ENCODE measurements at places on chromosomes 11 and 22.

- DNase-seq: no peak
These were observed 1.4 kb upstream of the MS4A1 start for GRCh38 chr11:60454212-60454611.

GRCh38 chr22:47020166-47020565 lies 257.7 kb downstream of the TBC1D22A start:
- peak; percentile 57 for DNase-seq

DNA sequence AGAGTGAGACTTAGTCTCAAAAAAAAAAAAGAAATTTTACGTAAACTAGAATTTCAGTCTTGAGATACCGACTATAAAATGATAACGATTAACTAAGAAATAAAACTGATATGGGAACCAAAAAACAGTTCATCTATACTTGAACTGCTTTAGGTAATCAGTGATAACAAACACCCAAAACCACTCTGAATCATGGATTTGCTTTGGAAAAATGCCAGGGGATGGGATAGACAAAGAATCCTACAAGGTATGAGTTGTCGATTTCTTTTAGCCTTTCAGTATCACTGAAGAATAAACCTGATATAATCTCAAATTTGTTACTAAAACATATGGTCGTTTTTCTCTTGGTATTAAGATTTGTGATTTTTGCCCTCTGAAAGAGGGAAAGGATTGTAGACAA lies 13.7 kb downstream of the CSTF3 start:
- DNase-seq: peak; percentile 22

GRCh38 chr11:2940147-2940920 lies 11.1 kb upstream of the PHLDA2 start:
- no peak for DNase-seq

DNA sequence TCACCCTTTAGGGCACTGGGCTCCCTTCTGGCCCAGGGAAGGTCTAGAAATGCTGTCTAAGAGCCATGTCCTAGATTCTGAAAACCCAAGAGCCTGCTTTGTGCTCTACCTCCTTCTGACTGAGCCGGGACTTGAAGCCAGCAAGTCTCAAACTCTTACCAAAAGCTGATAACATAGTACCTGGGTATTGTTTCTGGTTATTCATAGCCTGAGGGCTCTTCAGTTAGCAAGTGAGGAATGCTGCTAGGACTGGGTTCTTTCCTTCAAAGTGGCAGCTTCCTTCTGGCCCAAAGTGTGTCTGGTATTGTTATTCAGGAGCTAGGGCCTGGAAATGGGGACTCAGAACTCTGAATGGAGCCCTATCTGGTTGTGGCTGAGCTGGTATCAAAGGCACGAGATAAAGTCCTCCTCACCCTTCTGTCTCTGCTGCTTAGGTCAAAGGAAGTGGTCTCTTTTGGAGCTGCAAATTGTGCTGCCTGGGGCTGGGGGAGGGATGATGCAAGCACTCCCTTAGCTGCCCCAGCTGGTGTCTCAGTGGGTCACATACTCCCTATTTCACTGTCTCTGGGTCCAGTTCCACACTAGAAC lies 696.0 kb upstream of the CCDC179 start:
- DNase-seq: no peak

GRCh38 chr22:37529652-37530345 lies 10.6 kb upstream of the CARD10 start:
- DNase-seq: no peak

- peak; percentile 27 for DNase-seq
These were observed 125.1 kb downstream of the BCR start for GRCh38 chr22:23305321-23305910.

GRCh38 chr11:66852466-66853241 lies 4.2 kb upstream of the LRFN4 start:
- no peak for DNase-seq

DNA sequence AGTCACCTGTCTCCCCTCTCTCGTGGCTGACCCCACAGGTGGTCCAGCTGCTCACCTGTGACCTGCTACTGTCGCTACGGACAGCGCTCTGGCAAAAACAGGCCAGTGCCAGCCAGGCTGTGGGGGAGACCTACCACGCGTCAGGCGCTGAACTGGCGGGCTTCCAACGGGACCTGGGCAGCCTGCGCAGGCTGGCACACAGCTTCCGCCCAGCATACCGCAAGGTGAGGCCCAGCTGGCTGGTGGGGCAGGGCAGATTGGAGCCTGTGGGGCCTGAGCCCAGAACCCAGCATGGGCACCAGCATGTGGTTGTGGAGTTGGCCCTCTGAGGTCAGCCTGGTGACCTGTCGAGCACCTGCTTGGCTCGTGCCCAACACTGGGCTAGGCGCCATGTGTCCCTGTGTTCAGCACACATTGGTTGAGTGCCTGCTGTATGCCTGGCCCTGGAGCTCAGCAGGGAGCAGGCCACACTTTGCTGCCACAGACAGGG lies 11.9 kb downstream of the SHISA8 start:
- DNase-seq: no peak

DNA sequence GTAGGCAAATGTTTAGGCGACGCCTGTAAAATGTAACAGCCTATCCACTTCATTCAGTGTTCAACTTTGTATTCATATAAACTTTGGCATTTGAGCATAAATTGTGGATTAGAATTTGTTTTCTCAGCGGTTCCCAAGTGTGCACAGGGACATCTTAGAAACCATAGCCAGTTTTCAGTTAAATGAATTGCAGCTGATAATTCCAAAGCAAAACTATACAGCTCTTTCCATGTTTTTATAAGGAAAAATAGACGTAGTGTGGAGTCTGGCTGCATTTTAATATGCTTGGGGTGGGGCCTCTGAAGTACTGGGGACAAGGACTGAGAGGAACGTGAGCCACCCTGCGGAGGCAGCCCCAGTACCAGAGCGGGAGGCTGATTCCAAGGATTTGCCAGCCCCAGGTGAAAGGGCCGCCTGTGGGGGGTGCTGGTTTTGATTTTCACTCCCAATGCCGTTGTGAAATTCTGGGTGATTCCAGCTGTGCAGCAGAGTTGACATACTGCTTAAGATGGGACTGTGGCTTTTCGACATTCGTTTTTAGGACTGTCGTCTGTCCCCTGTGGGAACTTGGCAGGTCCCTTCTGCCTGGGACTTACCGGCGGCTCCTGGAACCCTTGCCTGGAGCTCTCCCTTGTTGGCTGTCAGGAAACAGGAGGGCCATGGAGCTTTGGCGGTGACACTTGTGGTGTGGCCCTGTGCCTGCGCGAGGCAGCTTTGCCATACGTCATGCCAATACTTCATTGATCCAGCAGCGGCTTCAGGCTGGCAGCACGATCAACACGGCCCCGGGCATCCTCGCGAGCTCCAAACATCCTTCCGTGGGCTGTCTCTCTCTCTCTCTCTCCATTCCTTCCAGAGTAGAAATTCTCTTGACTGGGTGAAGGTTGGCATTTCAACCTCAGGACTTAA lies 370.9 kb downstream of the TBC1D22A start:
- DNase-seq: no peak

DNA sequence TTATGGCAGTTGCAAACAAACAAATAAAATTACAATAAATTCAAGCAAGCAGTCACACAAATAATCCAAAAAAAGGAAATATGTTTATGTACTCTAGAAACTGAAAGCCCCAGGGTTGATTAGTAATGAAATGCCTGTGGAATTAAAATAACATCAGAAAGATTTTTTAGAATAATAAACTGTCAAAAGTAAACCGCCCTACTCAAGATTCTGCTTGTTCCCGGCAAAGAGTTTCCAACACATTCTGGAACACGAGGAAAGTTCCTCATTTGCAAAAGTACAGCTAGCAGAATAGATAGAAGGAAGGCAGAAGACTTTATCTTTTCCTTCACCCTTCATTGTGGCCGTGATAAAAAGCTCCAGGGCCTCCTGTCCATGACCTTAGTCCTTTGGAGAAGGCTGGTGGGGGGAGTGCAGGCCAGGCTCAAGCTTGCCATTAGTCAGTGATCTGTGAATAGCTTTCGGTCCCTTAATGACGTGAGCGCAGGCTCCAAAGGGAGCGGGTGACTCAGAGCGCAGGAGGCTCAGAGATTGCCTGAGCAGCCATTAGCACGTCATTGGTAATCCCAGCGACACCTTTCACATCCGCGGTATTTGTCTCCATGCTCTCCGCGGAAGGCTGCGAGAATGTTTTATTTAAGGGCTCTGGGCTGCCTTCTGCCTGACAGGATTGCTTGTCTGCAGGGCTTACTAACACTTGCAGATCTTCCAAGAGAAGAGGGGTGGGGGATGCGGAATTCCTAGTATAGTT lies 458.3 kb downstream of the METTL15 start:
- DNase-seq: peak; percentile 94

- no peak for DNase-seq
These were observed 440.4 kb downstream of the INSC start for GRCh38 chr11:15555161-15555560.

- DNase-seq: peak; percentile 37
These were observed 67.1 kb upstream of the WNT7B start for GRCh38 chr22:46043816-46044620.

GRCh38 chr11:9657531-9657930 lies 6.3 kb upstream of the SWAP70 start:
- DNase-seq: no peak

- no peak for DNase-seq
These were observed 10.7 kb downstream of the FAM111B start for GRCh38 chr11:59117774-59118173.

- no peak for DNase-seq
These were observed 560 bp downstream of the TBX1 start for GRCh38 chr22:19760951-19761724.

- no peak for DNase-seq
These were observed 10.6 kb downstream of the MSANTD4 start for GRCh38 chr11:106011481-106011880.

DNA sequence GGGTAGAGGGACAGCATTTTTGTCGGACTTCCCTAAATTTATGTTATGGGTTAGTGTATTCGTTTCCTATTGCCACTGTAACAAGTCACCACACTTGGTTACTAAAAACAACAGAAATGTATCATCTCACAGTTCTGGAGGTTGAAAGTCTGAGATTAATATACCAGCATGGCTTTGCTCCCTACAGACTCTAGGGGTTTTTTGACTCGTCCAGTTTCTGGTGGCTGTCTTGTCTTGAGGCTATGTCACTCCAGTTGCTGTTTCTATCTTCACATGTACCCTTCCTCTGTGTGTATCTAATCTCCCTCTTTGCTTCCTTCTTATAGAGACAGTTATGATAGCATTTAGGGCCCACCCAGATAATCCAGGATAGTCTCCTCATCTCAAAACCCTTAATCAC lies 9.1 kb upstream of the CCDC179 start:
- DNase-seq: no peak

- DNase-seq: no peak
These were observed 69.1 kb upstream of the OR5AN1 start for GRCh38 chr11:59289356-59290181.

DNA sequence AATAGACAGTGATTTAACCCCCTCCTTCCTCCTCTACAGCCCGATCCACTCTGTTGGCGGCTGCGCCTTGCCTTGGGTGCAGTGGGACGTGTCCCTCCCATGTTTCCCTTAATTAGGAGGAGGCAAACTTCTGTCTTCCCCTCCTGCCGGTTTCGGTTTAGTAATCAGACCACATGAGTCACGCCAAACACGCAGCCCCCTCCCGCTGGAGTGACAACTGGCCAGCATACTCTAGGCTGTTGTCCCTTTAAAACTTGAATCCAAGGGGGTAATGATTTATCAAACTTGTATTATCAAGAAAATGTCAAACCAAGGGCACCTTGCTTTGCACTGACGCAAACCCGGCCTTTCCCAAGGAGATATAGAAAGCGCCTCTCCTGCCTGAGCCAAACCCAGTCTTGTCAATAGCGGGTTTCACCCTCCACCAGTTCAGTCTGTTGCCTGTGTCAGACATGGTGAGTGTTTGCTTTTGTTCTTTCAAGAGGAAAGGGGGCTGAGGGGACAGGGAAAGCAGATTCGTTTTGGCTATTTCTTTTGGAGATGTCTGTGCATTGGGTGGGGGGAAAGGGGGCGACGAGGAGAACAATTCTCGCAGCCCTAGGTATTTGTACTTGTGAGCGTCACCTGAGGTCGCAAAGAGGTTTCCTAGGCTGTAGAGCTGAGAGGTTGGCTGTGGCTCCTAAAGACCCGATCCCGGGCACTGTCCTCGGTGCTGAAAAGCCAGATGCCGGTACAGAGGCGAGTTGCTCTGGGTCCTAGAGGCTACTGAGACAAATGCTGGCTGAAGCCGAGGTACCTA lies at the start of gene SLC6A5:
TSS of gene SLC6A5 (plus strand) at position 388 of the 799 bp plus-strand sequence. CDS start at position 453, 65 bp downstream.
- DNase-seq: peak; percentile 28
